ENCODE measurements at places on chromosomes 16 and 17.
A peak's percentile ranks its signal among the peaks of the same experiment; 100 is the strongest.

DNA sequence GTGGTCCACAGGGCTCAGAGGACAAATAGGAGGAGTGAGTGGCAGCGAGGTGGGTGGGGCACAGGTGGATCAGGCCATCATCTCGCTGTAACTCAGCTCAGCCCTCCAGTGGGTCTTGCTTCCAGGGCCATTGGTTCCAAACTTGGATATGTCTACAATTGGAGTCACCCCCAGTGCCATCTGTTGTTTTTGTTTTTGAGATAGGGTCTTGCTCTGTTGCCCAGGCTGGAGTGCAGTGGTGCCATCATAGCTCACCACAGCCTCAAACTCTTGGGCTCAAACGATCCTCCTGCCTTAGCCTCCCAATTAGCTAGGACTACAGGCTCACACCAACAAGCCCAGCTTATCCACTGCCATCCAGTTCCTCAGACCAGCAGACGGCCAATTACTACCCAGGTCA, 45.9 kb downstream of the DDX19A start:
- DNase-seq, result no peak

DNA sequence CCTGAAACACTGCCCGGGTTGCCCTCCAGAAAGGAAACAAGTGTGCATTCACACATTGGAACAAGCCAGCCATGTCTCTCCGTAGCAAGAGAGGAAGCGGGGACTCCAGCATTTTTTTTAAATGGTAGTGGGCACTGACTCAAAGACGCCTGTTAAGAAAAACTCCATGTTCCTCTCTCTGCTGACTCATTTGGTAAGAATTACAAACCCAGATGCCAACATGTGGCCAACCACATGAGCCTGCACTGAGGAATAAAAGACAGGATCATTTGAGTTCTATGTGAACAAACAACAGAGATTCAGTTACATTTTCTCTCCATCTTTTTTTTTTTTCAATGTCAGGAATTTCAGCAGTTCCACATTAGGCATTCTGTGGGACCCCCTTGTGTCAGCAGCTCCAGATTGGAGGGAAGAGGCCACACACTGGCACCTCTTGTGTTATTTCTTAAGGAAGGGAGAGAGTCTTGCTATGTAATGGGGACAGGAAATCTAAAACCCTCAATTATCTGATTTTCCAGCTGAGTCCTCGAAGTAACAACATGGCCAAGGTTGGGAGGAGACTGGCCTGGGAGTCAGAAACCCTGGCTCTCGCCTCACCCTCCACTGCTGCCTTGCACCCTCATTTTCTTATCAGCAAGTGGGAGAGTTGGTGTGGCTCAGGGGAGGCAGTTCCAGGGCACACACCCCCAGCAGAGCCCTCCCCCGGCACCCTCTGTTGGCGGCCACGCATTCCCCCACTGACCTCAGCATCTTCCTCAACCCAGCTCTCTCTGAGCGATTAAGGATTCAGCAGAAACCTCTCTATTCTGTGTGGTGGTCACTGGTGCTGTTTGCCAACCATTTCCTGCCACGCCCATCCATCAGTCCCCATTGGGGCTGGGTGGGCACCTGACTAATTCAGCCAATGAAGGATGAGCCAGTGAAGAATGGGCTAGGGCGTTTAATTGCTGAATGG, 173.0 kb downstream of the FOXL1 start:
- peak; percentile 20 for DNase-seq

- peak; percentile 78 for DNase-seq
These were observed 190.4 kb downstream of the USP22 start for GRCh38 chr17:20852239-20852989.

DNA sequence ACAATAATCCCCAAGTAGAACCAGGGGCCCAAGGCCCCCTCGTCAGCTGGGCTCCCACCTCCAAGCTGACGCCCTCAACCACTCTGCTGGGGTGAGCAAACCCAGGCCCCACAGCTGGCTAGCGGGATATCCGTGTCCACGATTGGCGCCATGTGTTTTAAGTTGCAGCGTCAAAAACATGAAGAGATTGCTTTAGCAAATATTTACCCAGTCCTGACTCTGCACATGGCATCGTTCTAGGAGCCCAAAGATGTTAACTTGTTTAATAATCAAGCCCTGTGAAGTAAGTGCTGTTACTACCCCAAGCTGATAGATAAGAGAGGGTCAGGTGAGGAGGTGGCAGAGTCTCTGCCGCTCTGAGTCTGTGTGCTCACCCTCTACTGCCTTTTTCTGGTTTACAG, 344 bp upstream of the SEPTIN12 start:
- no peak for DNase-seq

DNA sequence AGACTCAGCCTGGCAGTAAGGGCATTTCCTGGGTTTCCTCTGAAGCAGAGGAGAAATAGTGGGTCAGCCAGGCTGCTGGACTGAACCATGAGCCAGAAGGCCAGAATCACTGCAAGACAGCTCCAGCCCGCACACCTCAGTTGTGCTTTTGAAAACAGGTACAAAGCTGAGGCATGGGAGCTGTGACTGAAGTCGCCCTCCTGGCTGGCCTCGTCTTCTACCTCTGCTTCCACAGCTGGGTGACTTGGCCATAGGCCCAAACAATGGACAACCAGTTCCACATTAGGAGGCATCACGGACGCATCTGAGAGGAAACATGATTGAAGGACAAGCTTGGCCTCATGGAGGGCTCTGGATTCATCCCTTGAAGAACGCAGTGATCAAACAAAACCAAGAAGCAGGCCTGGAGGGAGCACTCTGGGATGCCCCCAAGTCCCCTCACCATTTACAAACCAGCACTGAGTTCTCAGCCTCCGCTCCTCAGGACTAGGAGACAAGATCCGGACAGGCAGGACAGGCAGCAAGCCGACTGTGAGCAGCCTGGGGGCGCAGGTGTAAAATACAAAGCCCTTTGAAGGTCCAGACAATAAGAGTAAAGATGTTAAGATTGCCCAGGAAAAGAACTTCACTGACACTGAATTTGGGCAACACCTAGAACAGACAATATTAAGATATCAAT, 68.7 kb downstream of the N4BP1 start:
- no peak for DNase-seq

- DNase-seq, result no peak
These were observed 8.5 kb upstream of the KLHL11 start for GRCh38 chr17:41873559-41874292.

DNA sequence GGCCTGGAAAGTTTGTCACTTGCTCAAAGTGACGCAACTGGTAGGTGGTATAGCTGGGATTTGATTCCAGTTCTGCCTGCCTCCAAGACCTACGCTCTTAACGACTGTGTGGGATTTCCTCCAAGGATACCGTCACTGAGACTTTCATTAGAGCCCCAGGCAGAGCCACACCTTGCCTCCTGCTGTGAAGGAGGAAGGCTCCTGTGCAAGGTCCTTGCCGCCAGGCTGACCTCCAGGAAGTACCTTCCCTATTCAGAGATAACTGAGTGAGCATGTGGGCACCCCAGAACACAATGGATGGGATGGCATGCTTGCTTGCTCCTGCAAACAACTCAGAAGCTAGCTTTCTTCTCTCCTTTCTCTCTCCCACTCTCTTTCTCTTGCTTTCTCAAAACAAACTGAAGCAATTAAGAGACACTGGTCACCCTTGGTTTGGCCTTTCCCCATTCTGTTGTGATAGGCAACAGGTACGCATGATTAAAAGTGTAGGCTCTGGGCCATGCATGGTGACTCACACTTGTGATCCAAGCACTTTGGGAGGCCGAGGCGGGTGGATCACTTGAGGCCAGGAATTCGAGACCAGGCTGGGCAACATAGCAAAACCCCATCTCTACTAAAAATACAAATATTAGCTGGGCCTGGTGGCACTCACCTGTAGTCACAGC, 30.7 kb downstream of the CACNG3 start:
- no peak for DNase-seq

GRCh38 chr16:3059723-3060242, 5.7 kb upstream of the IL32 start:
- DNase-seq, result no peak

DNA sequence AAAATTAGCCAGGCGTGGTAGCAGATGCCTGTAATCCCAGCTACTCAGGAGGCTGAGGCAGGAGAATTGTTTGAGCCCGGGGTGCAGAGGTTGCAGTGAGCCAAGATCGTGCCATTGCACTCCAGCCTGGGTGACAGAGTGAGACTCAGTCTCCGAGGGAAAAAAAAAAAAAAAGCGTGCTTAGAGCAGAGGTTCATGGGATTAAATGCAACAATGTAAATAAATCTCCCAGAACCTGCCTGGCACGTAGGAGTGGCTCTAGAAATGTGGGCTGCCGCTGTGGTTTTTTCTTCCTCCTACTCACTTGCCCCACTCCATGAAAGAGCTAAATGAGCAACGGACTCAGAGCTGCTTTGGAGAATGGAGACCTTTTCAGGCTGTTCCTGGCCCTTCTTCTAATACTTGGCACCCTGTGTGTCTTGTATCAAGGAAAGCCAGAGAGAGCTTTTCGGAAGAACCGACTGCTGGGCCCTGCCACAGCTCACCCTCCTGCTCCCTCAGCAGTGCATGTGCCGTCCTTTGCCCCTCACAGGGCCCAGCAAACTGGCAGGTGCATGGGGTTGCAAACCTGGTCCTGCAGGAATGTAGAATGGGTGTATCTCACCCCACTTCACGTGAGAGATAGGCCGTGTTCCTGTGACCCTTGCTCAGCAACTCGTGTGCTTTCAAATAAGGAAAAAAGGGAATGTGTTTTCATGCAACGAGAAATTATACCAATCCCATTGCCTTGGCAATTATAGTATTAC, 52.0 kb downstream of the LDHD start:
- DNase-seq, result peak; percentile 29

GRCh38 chr17:59365383-59365981, 34.0 kb downstream of the YPEL2 start:
- peak; percentile 73 for DNase-seq

GRCh38 chr17:21183468-21183867, 30.5 kb downstream of the TMEM11 start:
- DNase-seq, result no peak

- no peak for DNase-seq
These were observed 13.3 kb upstream of the FOXF1 start for GRCh38 chr16:86496929-86497461.

DNA sequence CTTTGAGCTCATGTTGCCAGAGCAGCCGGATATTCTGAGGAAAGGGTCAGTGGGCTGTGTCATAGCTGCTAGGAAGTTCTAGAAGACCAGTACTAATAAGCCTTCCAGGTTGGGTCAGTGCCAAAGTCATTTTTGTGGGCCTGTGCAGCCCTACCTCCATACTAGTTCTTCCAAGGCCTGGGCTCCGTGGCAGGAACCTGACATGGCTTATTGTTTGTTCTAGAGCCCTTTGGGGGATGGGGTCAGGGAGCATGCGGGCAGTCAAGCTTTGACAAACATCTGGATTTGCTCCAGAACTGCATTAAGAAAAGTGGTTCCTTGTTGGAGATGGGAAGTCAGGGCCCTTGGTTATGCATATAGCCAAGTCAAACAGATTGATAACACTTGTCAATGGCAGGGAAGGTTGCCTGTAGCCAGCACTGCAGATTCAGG, 7.6 kb downstream of the ALKBH5 start:
- no peak for DNase-seq

GRCh38 chr16:28932339-28933141, 769 bp downstream of the CD19 start:
- no peak for DNase-seq

GRCh38 chr16:4213737-4214136, 28.1 kb downstream of the SRL start:
- DNase-seq, result no peak

DNA sequence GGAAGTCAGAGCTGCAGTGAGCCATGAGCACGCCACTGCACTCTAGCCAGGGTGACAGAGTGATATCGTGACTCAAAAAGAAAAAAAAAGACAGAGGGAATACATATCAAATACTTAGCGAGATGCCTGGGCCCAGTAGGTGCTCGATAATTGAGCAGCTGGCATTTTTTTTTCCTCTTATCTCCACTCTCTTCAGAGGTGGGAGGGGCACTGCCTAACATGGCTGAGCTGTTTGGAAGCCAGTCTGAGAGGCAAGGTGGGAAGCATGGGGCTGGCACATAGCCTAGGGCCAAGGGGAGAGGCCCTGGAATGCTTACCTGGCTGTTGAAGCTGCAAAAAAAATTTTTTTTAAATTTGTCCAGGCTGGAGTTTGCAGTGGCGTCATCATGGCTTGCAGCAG, 38.4 kb downstream of the HIC1 start:
- DNase-seq, result peak; percentile 58

DNA sequence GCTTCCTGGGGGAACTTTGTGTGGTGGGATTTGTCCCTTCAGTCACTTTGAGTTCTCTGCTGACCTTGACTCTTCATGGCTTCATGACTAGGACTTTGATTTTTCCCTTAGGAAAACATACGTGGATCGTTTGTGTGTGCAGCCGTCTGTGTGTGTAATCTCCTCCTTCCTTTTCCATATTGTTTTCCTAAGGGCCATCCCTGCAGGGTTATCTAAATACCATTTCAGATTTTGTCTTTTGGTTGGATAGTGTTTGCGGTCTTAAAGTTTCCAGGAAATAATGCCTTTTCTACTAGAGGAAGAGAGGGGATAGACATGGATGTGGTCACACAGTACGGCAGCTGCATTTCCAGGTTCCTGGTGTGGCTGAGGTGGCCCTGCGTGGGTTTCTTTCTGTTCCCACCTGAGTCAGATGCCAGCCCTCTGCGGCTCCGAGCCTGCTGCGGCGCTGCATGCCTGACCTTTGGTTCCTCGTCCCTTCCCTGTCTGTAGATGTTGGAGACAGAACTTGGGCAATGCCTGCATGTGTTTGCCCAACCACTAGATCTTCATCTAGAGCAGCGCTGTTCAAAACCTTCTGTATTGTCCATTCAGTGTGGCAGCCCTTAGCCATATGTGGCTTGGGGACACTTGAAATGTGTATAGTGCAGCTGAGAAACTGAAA, 72.0 kb upstream of the LGALS9 start:
- no peak for DNase-seq

- DNase-seq, result peak; percentile 48
These were observed 75.2 kb upstream of the KSR1 start for GRCh38 chr17:27381007-27381501.

- DNase-seq, result no peak
These were observed 17.2 kb downstream of the GINS3 start for GRCh38 chr16:58409316-58409973.

DNA sequence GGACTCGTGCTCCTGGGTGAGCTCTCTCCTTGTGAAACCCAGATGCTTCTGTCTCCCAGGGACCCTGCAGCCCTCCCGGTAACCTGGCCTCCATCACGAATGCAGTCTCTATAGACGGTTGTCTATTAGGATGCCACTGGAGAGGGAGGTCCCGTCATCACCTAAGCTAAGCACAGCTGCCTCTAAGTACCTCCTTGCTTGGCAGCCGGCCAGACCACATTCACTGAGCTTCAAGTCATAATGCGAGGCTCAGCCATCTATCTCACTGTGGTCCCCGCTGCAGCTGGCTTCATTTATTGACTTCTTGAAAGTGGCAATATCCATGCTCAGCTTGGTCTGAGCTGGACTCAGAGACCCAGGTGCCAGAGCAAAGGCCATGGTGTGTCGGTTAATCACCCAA, 74.5 kb upstream of the HSBP1 start:
- DNase-seq, result peak; percentile 21

- no peak for DNase-seq
These were observed 20.2 kb downstream of the KNOP1 start for GRCh38 chr16:19697756-19698318.

- DNase-seq, result no peak
These were observed 11.8 kb upstream of the ITGAE start for GRCh38 chr17:3812771-3813170.

All from NCI-H2171 treated with DMSO at 0.1 percent for 48 hours (cell line).